BE2C (cell line): ENCODE measurements at places on chromosomes 6 and 20.

DNA sequence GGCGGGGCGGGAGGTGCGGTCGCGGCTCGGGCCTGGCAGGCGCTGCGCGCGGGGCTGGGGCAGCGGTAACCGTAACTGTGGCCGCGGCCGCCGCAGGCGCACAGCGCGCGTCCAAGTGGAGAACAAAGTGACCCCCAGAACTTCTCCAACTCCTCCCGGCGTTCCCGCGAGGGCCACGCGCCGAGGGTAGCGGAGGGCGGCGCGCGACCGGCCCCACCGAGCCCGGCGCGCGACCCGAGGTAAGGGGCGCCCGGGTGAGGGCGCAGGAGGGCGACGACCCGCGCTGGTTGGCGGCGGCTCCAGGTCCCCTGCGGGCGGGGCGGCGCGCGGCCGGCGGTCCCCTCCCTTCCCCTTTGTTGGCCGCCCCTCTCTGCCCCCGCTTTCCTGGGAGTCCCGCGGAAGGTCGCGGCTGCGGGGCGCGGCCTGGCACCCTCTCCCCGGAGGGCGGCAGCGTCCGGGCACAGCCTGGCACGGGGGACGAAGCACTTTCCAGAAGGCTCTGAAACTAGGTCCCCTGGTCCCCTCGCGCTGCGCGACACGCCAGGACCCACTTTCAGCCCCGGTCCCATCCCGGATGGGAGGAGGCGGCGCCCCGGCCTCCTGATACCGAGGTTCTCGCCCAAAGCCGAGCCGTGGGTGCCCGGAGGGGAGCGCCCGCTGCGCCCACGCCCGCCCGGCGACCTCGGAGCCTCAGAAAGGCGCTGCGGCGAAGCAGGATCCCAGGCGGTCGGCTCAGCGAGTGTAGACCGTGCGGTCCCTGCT is at the start of gene TIAM2:
TSS of gene TIAM2 (plus strand) at position 62 of the 762 bp plus-strand sequence. CDS start 133,909 bp downstream, outside the sequence.
- DNase-seq = peak; percentile 61

DNA sequence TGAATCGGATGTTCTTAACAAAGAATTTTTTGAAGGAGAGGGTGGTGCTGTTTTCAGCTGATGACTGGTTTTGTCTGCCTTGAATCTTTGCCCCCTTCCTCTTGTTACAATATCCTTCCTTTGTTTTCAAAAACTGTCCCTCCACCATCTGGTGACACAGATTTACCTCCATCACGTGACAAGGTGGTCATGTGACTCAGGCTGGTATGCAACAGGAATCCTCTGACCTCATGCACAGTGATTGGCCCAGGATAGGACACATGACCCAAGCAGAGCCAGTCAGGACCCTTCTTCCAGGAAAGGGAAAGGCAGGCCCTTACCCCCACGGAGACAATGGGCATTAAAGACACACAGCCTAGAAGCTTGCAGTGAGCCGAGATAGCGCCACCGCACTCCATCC is 84.7 kb upstream of the MC3R start:
- peak; percentile 75 for DNase-seq

DNA sequence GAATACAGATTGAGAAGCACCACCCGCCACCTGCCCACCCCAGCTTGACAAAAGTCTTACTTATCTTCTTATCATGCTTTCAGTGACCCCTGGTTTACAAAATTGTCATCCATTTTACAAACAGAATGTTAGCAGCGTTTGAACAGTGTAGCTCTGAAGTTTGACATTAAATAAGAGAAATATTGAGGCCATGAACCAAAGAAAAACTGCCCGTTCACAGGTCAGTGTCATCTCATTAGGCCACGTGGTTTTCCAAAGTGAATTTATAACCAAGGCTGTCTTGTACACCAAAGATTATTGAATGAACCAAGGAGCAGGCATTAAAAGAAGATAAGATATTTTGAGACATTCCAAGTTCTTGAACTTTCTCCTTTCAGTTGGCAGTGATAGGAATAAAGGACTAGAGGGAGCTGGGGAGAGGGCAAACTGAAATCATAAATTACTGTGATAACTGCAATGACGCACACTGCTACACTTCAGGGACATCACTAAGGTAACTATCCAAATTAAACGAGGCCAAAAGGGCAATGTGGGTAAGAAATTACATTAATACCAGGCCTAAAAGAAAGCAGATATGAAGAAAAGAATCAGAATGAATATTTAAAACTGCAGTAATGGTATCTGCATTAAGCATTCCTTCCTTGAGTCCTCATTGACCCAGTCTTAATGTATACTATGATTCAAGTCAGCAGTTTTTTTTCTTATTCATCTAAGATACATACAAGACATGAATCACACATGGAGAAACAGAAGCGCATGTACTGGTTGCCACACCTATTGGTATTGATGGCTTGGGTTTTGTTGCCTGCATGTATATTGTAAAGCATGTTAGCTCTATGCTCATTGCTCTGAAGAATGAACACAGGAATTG is 159.8 kb upstream of the ARG1 start:
- no peak for DNase-seq

DNA sequence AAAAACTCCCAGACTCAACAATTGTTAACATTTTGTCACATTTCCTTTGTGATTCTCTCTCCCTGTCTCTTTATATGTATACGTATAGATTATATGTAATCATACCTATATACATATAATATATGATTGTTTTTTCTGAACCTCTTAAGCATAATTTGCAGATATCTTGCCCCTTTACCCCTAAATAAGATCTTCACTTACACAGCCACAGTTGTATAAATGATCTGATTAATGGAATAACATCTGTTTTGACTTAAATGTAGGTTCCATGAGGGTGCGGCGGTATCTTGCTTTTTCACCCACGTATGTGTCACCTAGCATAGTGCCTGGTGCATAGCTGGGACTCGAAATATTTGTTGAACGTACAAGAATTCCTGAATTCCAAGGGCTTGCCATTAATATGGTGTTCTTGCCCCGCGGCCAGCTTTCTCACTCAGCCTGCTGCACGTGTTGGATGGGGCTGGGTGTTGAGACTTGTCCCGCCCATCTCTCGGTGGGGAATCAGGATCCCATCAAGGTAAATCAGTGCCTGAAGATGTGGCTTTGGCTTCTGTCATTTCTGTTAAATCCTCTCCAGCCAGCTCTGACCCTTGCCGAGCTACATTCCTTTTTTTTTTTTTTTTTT is 10.4 kb upstream of the MANBAL start:
- no peak for DNase-seq

DNA sequence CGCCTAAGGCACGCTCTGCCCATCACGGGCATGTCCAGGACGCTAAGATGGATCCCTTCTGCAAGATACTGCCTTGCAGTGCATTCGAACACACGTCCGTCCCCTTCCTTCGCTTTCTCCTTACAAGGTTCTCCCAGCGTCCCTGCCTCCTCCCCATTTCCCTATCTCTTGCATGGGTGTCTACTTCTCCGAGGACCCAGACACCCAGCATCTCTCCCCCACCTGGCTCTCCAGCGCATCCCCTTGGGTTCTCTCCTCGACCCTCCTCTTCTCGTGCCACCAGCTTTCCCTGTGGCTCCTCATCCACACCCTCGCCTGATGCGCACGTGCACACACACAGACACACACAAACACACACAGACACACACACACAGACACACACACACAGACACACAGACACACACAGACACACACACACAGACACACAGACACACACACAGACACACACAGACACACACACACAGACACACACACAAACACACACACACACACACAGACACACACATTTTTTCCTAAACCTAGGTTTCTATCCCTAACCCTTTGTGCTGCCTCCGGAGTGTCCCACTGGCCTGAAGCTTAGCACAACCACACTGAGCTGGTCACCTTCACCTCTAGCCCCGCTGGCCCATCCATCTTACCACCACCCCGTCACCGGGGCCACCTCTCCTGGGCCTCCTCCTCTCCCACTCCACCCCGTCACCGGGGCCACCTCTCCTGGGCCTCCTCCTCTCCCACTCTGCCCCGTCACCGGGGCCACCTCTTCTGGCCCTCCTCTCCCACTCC is 31.9 kb downstream of the ANKRD60 start:
- DNase-seq = no peak

GRCh38 chr6:73542891-73543290 is 22.1 kb upstream of the EEF1A1 start:
- no peak for DNase-seq

DNA sequence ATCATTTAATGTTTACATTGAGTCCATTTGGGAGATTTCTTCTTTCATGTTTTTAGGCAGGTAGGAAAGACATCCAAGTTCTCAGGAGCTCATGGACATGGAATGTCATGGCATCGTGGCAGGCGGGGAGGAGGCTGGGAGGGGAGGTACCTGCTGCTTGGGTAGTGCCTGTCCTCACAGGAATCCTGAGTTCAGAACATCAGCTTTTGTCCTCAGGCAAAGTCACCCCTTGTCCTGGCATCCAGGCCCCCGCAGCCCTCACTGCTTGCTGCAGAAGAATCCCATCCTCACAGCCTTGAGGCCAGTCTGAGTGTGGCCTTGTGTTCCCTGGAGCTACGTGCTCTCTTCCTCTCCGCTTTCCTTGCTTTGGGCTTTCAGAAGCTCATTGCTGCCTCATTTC is 157.4 kb downstream of the CFAP61 start:
- DNase-seq = no peak

- no peak for DNase-seq
Observed at GRCh38 chr20:18839507-18840247, 26.1 kb downstream of the SCP2D1 start.

- DNase-seq = no peak
Observed at GRCh38 chr20:31758991-31759390, 19.9 kb downstream of the TPX2 start.

- DNase-seq = no peak
Observed at GRCh38 chr6:28817808-28818145, 106.0 kb downstream of the TRIM27 start.

DNA sequence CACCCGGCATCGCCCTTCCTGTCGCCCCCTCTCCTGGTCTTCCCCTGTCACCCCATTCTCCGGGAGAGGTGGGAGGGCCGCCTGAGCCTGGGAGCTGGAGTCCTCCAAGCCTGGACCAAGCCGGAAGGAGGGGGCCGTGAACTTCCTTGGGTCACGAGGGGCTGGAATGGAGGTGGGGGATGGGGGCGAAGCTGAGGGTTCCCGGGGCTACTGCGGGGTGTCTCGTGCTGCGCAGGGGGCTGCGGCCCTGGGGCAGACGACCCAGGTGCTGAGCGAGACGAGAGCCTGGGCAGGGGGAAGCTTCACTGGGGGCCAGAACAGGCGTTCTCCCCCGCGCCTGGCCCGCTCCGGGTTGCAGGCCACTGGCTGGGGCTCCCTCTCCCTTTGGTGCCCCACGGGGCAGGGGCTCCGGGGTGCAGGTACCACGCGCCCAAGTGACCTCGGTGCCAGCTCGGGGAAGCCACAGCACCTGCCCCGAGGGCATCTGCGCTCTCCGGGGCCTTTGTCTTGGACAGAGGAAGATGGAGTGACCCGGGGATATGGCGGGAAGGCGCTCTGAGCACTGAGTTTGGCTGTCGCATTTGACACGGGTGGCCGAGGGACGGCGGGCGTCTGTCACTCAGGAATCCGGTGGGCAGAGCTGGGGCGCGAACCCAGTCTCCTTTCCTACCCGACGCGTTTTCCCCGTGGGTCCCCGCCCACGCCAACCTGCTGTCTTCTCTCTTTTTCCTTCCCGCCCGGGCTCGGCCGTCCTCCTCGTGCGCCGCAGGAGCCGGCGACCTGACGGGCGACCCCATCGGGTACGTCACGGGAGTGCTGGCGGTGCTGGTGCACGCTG is 1.2 kb downstream of the SLC35D3 start:
- DNase-seq = no peak

DNA sequence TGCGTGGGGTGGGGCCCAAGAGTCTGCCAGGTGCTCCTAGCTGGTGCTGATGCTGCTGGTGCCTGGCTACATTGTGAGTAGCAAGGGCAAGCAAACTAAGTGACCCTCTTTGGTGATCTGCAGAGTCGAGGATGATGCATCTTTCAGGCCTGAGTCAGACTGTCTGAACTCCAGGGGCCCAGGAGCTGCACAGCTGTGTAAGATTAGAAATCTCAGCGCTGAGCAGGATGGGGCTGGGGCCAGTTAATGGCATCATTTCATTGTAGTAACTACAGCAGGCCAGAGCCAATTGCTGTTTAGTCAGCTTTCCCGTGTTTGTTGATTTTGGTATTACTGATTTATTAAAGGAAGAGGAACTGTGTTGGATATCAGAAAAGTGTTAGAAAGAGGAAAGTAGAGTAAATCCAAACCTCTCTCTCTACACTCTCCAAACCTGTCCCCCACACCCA is 365.2 kb downstream of the PAX1 start:
- no peak for DNase-seq

DNA sequence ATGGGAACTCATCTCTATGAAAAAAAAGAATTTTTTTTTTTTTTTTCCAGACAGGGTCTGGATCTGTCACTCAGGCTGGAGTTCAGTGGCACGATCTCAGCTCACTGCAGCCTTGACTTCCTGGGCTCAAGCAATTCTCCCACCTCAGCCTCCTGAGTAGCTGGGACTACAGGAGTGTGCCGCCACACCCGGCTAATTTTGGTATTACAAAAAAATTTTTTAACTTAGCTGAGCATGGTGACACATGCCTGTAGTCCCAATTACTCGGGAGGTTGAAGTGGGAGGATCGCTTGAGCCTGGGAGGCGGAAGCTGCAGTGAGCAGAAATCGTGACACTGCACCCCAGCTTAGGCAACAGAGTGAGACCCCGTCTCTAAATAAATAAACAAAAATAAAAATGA is 7.5 kb downstream of the DEF6 start:
- DNase-seq = no peak

DNA sequence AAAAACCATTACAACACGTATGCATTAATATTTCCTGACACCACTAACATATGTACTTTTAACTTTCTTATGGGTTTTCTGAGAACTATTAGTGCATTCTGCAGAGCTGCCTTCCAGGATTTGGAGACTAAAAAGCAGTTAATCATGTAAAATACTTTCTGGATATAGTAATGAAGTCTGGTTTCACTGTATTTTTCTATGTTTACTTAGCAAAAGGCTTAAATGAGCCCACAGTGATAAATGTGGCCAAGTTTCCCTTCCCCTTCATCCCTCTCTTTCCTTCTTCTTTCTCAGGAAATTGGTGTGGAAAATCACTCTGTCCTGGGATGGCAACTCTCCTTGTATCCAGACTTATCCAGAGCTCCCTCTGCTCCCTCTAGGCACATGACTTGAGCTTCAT is 29.7 kb upstream of the ENPP1 start:
- no peak for DNase-seq

DNA sequence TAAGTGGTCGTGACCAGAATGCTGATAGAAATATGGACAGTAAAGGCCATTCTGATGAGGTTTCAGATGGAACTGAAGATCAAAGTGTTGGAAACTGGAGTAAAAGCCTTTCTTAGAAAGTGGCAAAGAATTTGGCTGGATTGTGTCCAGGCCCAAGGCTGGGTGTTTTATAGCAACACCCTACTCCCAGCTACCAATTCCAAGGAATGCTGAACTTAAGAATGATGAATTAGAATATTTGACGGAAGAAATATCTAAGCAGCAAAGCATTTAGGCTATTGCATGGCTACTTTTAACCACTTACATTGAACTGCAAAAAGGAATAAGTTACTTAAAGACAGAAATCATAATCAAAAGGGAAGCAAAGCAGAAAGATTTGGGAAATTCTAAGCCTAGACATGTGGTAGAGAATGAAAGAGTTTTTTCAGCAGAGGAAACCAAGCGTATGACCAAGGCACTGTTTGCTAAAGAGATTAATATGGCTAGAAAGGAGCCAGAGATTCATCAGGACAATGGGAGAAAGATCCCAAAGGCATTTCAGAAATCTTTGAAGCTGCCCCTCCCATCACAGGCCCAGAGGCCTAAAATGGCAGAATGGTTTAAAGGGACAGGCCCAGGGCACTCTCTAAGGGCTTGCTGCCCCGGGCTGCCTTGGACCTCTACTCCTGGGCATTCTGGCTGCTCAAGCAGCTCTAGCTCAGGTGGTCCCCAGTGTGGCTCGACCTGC is 25.8 kb downstream of the SDHAF4 start:
- DNase-seq = no peak

- no peak for DNase-seq
Observed at GRCh38 chr6:43001843-43002242, 11.9 kb downstream of the MEA1 start.
